ENCODE measurements at places on chromosomes 16 and 17. TPM values are rescaled to one million over a fixed set of nuclear protein-coding genes. Genes with fewer than 3 reads are reported as not detected.

- no peaks in the 10 kb centered on the region for H3K4me1 ChIP-seq
- no peak for DNase-seq
- no peaks in the 10 kb centered on the region for H3K36me3 ChIP-seq
These were observed 608.5 kb downstream of the MAF start for GRCh38 chr16:78992001-78992400.

DNA sequence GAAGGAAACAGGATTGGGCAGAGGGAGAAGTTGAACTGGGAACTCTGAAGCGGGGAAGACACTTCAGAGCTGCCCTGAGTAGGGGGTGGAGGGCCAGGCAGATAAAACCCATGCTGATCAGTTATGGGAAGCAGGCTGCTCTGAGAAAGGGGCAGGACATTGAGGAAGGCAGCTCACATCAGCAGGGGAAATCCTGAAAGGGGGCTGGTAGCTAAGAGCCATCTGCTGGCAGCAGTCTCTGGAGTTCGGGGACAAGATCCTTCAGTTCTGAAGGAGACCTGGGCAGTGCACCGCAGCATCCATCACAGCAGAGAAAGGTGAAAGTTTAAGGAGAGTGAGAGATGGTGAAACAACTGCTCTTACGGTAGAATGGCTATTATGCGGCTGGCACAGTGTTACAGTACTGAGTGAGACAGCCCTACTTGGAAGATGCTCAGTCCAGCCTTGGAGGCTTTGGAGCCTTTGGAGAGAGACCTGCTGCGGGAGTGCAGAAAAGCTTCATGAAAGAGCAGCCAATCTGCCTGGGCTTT, 5.4 kb upstream of the KIF18B start:
- H3K27ac ChIP-seq, result no peak overlapping the region
- no peaks in the 10 kb centered on the region for H3K36me3 ChIP-seq
- no peak overlapping the region for H3K4me3 ChIP-seq
- no peaks in the 10 kb centered on the region for H3K27me3 ChIP-seq

- peaks cover 12% of the 10 kb centered on the region for H3K4me1 ChIP-seq
- no peaks in the 10 kb centered on the region for H3K27me3 ChIP-seq
- no peak overlapping the region for H3K4me3 ChIP-seq
- DNase-seq, result no peak
- no peak overlapping the region for H3K27ac ChIP-seq
These were observed 5.0 kb upstream of the ADGRG1 start for GRCh38 chr16:57623251-57624043.

DNA sequence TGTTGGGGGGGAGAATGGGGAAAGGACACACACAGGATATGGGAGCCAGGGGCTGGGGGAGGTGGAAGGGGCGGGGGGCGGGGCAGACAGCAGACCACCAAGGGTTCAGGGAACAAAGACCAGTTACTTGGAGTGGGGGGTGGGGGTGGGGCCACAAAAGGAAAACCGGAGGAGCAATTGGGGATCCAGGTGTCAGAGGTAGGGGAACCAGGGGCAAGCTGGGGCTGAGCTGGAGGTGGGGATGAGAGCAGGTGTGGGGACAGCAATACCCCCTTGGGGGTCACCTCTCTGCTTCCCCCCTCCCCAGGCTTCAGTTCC, 1.4 kb upstream of the ORAI3 start:
- no peaks in the 10 kb centered on the region for H3K36me3 ChIP-seq
- no peaks in the 10 kb centered on the region for H3K27me3 ChIP-seq
- H3K4me3 ChIP-seq, result no peak overlapping the region
- peaks cover 35% of the 10 kb centered on the region for H3K4me1 ChIP-seq
- H3K27ac ChIP-seq, result peak overlapping the region; percentile 65

DNA sequence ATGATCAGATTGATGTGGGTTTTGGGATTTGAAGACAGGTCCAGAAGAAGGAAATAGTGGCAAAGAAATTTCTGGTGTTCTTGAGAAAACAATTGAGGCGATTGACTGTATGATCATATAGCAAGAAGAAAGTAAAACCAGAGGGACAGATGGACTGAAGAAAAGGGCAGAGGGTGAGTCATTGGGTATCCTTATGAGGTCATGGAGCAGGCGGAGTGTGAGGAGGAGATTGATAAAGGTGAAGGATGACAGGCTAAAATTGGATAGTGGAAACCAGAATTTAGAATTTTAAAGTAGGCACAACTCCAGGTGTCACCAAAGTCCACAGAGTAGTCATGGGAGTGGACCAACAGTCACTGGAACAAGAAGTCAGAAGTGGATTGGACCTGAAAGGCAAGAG, 1.4 kb upstream of the KRT28 start:
- H3K4me3 ChIP-seq, result no peak overlapping the region
- no peaks in the 10 kb centered on the region for H3K4me1 ChIP-seq
- H3K36me3 ChIP-seq, result no peaks in the 10 kb centered on the region
- DNase-seq, result no peak
- H3K27me3 ChIP-seq, result peaks cover 79% of the 10 kb centered on the region
- H3K27ac ChIP-seq, result no peak overlapping the region

ZNF276 gene
- 22.1 TPM for total RNA-seq

ZG16B gene
- total RNA-seq, result 1.4 TPM

- no peaks in the 10 kb centered on the region for H3K36me3 ChIP-seq
- peak; percentile 66 for DNase-seq
These were observed 664 bp upstream of the NKD1 start for GRCh38 chr16:50547340-50548124.

ABCC12 gene
- not detected for total RNA-seq

DHX58 gene
- 21.6 TPM for total RNA-seq

- DNase-seq, result no peak
- H3K36me3 ChIP-seq, result no peaks in the 10 kb centered on the region
- H3K27me3 ChIP-seq, result peaks cover 97% of the 10 kb centered on the region
- peak overlapping the region; percentile 86 for H3K27ac ChIP-seq
These were observed 1.3 kb upstream of the TBX4 start for GRCh38 chr17:61450641-61451537.

- no peak for DNase-seq
- H3K27ac ChIP-seq, result peak overlapping the region; percentile 93
- peaks cover 25% of the 10 kb centered on the region for H3K27me3 ChIP-seq
- peaks cover 75% of the 10 kb centered on the region for H3K4me1 ChIP-seq
These were observed 2.7 kb downstream of the IGFBP4 start for GRCh38 chr17:40445751-40446468.

BRCA1 gene
- 17.7 TPM for total RNA-seq

- peak overlapping the region; percentile 74 for H3K4me3 ChIP-seq
- peaks cover 45% of the 10 kb centered on the region for H3K4me1 ChIP-seq
- peak; percentile 91 for DNase-seq
These were observed 722 bp upstream of the TIMP2 start for GRCh38 chr17:78925662-78926555.

CCL4L2 gene
- 37.6 TPM for total RNA-seq

DNA sequence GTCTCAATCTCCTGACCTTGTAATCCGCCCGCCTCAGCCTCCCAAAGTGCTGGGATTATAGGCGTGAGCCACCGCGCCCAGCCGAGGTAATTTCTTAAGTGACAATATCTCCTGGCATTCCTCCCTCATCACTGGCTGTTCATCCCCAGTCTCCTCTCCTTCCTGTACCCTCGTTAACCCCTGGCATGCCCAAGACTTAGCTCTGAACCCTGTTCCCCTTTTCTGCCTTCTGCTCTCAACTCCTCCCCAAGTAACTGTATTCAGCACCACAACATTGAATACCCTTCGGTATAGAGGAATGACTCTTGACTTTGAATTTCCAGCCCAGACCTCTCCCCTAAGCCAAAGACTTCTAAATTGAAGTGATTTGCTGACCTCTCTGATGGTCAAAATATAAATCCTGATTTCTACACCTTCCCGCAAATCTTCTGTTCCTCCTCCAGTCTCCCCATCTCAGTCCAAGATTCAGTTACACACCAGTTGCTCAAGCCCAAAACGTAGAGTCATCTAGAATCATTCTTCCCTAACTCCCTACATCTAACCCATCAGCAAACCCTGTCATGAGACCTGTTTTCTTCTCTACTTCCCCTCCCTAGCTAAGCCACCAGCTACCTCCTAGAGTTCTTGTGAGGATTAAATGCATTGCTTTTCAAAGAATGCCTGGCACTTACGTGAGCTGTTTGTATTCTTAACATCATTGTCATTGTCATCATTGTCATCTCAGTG, 14.8 kb downstream of the PMP22 start:
- no peaks in the 10 kb centered on the region for H3K27me3 ChIP-seq
- peak overlapping the region; percentile 39 for H3K27ac ChIP-seq
- no peak overlapping the region for H3K4me3 ChIP-seq
- H3K4me1 ChIP-seq, result peaks cover 44% of the 10 kb centered on the region

DNA sequence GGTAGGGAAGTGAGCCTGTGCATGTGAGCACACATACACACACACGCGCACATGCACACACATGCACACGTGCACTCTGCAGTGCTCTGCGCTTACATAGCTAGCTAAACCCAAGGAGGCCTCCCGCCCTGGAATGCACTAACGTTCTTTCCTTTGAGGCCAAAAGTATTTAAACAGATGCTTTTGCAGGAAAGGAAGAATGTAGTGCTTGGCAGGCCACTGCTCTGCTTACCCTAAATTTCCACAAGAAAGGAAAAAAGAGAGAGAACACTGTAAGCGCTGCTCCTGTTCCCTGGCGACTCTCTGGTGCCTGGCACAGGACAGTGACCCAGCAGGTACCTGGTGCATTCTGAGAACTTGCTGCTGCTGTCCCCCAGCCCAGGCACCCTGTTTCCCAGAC, 31.3 kb upstream of the MRPS23 start:
- no peak overlapping the region for H3K4me3 ChIP-seq
- H3K4me1 ChIP-seq, result peaks cover 10% of the 10 kb centered on the region
- H3K27ac ChIP-seq, result no peak overlapping the region
- H3K36me3 ChIP-seq, result no peaks in the 10 kb centered on the region

GRCh38 chr17:36001110-36001771, at the start of gene CCL15:
TSS of gene CCL15 (minus strand) at chr17:36001553. CDS start at chr17:36001492, 61 bp downstream.
- H3K4me1 ChIP-seq, result no peaks in the 10 kb centered on the region
- no peaks in the 10 kb centered on the region for H3K36me3 ChIP-seq
- no peak within 1 kb of the TSS for H3K4me3 ChIP-seq
- H3K27ac ChIP-seq, result no peak within 1 kb of the TSS
- H3K27me3 ChIP-seq, result no peaks in the 10 kb centered on the region

IGSF6 gene
- 50.7 TPM for total RNA-seq

ANKRD40CL gene
- not detected for total RNA-seq

DNA sequence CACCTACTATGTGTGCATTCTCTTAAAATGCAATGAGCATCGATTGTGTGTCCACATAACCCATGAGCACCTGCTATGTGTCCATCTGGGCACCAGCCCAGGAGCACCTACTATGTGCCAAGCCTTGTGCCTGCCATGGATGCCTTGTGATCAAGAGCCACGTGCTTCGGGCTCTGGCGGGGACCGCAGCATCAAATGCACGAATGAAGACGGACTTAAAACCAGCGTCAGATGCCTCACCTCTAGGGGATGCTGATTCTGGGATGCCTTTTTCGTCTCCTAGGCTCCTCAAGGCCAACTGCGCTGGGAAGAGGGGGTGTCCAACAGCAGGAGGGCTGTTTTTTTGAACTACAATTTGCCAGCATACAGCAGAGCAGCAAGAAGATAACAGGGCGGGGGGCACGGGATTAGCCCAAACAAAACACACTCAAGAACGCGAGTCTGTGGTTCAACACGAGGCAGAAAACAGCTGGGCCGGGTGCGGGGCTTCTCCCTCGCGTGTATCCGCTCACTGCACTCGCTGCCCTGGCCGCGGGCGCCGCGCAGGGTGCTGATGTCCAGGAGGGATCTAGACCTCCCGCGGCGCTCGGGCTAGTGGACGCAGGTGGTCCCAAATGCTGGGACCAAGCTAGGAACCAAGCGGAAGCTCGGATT, 1.2 kb upstream of the GLIS2 start:
- H3K27me3 ChIP-seq, result no peaks in the 10 kb centered on the region
- peak overlapping the region; percentile 50 for H3K4me3 ChIP-seq
- H3K36me3 ChIP-seq, result no peaks in the 10 kb centered on the region
- peak overlapping the region; percentile 87 for H3K27ac ChIP-seq
- DNase-seq, result no peak
- peaks cover 60% of the 10 kb centered on the region for H3K4me1 ChIP-seq

- no peak overlapping the region for H3K4me3 ChIP-seq
- no peaks in the 10 kb centered on the region for H3K4me1 ChIP-seq
- H3K27ac ChIP-seq, result no peak overlapping the region
- no peaks in the 10 kb centered on the region for H3K27me3 ChIP-seq
- no peaks in the 10 kb centered on the region for H3K36me3 ChIP-seq
These were observed 26.8 kb downstream of the TNFRSF13B start for GRCh38 chr17:16945136-16945482.

DNA sequence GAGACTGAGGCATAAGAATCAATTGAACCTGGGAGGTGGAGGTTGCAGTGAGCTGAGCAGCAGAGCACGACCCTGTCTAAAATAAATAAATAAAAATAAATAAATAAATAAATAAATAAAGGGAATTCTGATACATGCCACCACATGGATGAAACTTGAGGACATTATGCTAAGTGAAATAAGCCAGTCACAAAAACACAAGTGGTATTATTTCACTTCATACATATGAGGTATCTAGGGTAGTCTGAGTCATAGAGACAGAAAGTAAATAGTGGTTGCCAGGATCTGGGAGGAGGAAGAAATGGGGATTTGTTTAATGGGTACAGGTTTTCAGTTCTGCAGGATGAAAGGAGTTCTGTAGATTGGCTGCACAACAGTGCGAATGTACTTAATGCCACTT, 16.3 kb downstream of the PIPOX start:
- H3K36me3 ChIP-seq, result no peaks in the 10 kb centered on the region
- no peak for DNase-seq
- no peak overlapping the region for H3K27ac ChIP-seq
- H3K27me3 ChIP-seq, result no peaks in the 10 kb centered on the region

GRCh38 chr16:89890886-89891657, 17.7 kb downstream of the TCF25 start:
- DNase-seq, result no peak
- H3K4me1 ChIP-seq, result no peaks in the 10 kb centered on the region
- no peak overlapping the region for H3K4me3 ChIP-seq
- peaks cover 100% of the 10 kb centered on the region for H3K36me3 ChIP-seq
- no peak overlapping the region for H3K27ac ChIP-seq
- H3K27me3 ChIP-seq, result no peaks in the 10 kb centered on the region

DNA sequence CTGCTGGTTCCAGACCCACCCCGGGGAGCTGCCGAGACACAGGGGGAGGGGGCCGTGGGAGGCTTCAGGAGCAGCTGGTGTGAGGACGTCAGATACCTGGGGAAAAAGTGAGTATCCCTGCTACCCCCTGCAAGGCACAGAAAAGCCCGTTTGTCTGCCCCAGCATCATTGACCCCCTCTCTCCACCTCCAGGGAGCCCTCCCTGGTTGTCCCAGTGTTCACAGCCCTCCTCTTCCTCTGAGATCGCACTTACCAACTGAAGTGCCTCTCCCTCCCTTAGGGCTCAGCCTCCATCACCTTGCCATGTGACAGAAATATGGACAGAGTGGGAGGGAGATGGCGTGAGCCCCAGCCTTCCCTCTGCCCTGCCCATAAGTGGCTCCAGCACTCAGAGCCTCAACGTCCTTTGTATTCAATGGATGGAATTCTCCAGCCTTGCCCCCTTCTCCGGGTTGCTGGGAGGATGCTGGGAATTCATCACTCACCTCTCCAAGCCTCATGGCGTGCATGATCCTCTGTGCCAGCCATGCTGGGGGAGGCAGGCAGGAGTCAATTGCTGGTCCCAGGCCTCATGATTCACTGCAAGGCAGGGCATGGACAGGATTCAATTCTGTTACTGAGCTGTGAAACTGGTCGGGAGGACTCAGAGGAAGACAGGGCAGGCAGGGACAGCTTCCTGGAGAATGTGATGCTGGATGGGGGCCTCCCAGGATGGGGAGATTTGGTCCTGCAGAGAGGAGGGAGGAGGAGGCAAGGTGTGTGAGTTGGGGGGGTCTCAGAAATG, 14.6 kb downstream of the SPNS3 start:
- no peak overlapping the region for H3K4me3 ChIP-seq
- peaks cover 20% of the 10 kb centered on the region for H3K4me1 ChIP-seq
- H3K27ac ChIP-seq, result no peak overlapping the region

FA2H gene
- 7.3 TPM for total RNA-seq

Data from left lung (tissue), 14 donors.